ENCODE measurements at places on chromosomes 13 and 19.

DNA sequence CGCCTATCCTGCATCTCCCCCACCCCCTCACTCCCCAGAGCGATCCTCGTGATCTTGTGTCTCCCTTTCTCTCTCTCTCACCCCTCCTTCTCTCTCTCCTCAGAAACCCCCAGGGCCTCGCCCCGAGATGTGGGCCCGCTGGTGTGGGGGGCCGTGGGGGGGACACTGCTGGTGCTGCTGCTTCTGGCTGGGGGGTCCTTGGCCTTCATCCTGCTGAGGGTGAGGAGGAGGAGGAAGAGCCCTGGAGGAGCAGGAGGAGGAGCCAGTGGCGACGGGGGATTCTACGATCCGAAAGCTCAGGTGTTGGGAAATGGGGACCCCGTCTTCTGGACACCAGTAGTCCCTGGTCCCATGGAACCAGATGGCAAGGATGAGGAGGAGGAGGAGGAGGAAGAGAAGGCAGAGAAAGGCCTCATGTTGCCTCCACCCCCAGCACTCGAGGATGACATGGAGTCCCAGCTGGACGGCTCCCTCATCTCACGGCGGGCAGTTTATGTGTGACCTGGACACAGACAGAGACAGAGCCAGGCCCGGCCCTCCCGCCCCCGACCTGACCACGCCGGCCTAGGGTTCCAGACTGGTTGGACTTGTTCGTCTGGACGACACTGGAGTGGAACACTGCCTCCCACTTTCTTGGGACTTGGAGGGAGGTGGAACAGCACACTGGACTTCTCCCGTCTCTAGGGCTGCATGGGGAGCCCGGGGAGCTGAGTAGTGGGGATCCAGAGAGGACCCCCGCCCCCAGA lies 12.8 kb upstream of the TOMM40 start:
- no peak for DNase-seq

- no peak for DNase-seq
Observed at GRCh38 chr13:51673165-51673564, 88.9 kb downstream of the WDFY2 start.

GRCh38 chr13:39941911-39942551 lies 286.6 kb downstream of the COG6 start:
- DNase-seq: no peak

GRCh38 chr19:33407716-33408115 lies 34.2 kb downstream of the CEBPG start:
- no peak for DNase-seq

DNA sequence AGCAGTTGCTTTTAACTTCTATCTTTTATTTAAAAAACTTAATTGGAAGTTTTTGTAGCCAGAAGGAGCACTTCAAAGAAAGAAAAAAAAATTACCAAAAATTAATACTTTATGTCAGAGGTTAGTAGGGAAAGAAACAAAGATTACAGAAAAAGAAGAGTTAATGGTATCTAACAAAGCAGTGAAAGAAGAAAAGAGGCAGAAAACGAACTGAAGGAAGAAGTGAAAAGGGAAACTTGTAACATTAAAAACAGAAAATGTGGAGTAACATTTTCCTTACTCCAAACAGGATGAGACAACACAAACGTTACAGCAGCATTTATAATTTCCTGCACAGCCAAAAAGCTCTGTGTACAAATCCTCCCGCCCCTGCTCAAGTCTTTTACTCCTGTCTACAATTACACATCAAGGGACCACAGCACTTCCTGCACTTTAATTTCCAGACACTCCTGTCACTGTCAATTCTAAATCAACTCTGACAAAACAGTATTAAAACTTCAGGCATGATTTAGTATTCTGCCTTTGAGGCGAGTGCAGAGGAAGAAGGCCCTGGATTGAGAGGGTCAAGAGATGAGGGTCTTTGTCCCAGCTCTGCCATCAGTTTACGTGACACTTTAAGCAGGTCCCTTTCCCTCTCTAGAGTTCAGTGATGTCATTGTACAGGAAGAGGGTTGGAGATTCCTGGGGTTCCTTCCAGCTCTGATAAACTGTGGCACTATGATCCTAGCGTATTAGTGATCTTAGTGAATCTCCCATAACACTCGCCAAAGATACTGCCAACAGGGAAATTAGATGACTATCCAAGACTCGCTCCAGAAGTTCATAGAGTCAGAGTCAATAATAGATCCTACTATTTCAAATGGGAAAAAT lies 53.2 kb upstream of the LSM14A start:
- DNase-seq: no peak

- no peak for DNase-seq
Observed at GRCh38 chr19:29837448-29837981, 25.7 kb downstream of the CCNE1 start.

DNA sequence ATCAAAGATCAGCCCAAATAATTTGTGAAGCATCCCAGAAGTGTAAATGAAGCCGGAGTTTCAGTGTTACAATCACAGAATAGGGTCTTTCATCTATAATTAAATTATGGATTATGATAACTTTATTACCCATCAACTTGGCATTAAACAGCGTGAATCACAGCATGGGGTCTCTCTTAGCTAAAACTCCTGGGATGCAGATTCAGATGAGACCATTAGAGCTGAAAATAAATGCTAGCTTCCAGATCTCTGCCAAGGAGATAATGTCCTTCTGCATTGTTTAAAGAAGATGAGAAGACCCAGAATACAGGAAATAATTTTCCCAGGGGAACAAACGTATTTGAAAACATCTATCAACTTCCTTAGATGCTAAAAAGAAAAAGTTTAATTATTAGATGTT lies 546.0 kb upstream of the PCDH9 start:
- no peak for DNase-seq

GRCh38 chr19:58558066-58558622 lies at the start of gene UBE2M:
UBE2M (minus strand) TSS chr19:58558611; CDS start chr19:58558381, 230 bp downstream.
- no peak for DNase-seq

DNA sequence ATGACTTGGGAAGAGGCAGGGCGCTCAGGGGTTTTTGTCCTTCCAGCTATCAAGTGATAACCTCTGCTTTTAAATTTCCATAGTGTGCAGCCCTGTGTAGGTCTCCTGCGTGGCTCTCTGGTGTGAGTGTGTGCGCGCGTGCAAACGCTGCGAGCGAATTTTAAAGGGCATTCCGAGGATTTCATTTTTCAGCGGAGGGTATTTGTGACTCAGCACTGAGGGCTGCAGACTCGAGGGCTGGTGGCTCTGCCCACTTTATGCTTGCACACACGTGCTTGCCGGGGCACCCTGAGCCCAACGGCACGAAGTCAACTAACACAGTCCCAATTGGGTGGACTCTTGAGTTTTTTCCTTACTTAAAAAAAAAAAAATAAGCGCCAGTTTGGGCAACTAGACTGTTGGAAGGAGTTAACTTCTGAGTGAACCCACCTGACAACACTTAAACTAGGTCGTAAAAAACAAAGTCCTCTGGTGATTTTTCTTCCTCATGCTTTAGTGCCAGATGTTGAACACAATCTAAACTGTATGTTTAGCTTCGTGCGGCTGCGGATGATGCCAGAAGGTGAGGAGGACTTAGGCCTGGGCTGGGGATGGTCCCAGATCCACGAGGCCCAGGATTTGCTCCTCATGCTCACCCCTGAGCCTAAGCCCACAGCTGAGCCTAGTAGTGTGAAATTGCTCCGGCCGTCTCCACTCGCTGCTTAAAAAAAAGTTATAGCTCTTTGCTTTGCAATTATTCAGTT lies 2.1 kb downstream of the FGF9 start:
- DNase-seq: no peak

DNA sequence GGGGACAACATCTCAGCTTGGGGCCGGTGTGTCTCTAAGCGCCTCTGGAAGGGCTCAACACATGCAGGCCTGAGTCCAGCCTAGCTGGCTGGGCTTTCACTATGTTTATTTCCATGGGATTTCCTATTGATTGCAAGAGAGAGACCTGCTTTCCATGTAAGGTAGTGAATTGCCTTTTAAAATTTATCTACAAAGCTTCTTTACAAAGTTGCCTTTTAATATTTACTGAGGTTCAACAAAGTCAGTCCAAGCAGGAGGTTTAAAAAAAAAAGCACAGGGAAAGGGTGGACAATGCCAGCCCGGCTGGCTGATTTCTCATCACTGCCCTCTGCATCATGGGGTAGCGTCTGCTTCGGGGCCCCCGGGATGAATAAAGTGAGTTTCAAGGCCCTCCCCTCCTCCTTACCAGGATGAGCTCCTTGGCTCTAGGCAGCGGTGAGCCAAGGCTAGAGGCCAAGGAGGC lies 15.8 kb downstream of the TLE2 start:
- no peak for DNase-seq

GRCh38 chr19:43286096-43286495 lies 16.8 kb upstream of the PSG9 start:
- DNase-seq: no peak

- DNase-seq: no peak
Observed at GRCh38 chr13:19984430-19985218, 26.1 kb downstream of the ZMYM2 start.

DNA sequence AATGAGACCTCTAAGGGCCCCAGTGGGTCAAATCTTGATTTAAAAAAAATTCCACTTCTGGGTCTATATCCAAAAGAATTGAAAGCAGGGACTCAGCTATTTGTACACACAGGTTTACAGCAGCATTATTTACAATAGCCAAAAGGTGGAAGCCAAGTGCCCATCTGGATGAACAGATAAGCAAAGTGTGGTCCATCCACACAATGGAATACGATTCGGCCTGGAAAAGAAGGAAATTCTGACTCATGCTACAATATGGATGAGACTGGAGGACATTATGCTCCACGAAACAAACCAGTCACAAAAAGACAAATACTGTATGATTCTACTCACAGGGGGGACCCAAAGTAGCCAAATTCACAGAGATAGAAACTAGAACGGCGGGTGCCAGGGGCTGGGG lies 76.7 kb downstream of the CACNA1A start:
- DNase-seq: no peak

DNA sequence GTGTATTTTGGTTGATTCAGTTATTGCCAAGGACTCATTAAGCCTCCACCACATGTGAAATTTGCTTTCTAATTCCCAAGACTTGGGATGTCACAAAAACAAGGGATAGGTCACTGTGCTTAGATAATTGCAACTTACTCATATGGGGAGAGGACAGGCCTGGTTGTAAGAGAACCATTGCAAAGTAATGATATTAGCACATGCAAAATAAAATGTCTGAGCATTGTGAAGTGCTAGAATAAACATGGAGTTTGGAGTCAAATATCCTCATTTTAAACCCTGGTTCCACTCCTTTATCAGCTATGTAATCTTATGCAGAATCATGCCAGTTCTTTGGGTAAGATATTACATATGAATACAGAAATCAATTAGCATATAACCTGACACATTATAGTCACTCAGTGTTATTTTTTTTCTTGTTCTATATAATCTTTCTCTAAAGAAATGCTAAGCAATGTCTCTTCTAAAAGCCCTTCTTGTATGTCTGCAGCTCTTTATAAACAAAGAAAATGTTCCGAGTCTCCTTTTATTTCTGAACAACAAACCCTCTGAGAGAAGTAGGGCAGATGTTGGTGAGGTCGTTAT lies 5.5 kb downstream of the CBY2 start:
- no peak for DNase-seq

- no peak for DNase-seq
Observed at GRCh38 chr19:33580645-33581037, 41.1 kb upstream of the CHST8 start.

Measured in NCI-H510A (cell line).